ENCODE measurements at places on chromosomes 3 and 15.

DNA sequence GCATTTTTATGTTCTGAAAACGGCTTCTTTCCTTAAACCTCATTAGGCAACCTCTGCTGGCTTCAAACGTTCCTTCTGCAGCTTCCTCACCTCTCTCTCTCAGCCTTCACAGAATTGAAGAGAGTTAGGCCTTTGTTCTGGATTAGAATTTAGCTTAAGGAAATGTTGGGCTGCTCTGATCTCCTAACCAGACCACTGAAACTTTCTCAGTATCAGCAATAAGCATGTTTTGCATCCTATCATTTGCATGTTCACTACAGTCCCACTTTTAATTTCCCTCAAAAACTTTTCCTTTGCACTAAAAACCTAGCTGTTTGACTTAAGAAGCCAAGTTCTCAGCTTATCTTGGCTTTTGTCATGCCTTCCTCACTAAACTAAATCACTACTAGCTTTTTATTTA lies 49.5 kb downstream of the SMARCC1 start:
- H3K27me3 ChIP-seq: no peaks in the 10 kb centered on the region
- H3K4me1 ChIP-seq: no peaks in the 10 kb centered on the region
- H3K27ac ChIP-seq: no peak overlapping the region
- peaks cover 37% of the 10 kb centered on the region for H3K36me3 ChIP-seq
- DNase-seq: no peak
- H3K4me3 ChIP-seq: no peak overlapping the region

DNA sequence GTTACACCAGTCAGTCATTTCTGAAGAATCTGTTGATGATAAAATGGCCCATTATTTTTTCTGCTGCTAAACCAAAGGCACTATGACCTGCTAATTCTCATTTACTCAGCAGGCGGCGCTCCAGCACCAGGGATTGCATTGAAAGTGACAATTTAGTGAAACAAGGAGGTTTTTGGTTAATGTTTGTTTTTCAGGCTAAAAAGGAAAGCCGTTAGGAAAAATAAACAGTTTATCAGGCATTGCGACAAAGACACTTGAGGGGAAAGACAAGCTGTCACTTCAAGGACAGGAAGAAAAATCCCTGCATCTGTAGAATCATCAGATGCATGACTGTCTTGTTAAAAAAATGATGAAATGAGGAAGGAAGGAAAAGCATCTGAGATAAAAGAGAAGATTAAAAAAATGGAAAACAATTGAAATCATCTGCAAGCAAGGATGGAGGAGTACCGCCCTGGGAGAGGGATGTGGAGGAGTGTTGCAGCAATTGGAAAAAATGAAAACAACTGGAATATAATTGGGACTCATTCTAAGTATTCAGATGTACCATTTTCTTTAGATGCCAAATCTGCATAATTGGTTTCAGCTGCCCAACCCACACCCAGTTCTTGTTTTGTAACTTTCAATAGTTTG lies 54.0 kb downstream of the NR1D2 start:
- H3K4me1 ChIP-seq: no peaks in the 10 kb centered on the region
- no peaks in the 10 kb centered on the region for H3K36me3 ChIP-seq
- no peak overlapping the region for H3K27ac ChIP-seq
- H3K27me3 ChIP-seq: peaks cover 5% of the 10 kb centered on the region

GRCh38 chr15:65309882-65310418 lies 5.5 kb downstream of the RNU5B-1 start:
- no peak overlapping the region for H3K4me3 ChIP-seq
- H3K4me1 ChIP-seq: peaks cover 5% of the 10 kb centered on the region
- no peaks in the 10 kb centered on the region for H3K36me3 ChIP-seq
- DNase-seq: no peak
- H3K27me3 ChIP-seq: no peaks in the 10 kb centered on the region

DNA sequence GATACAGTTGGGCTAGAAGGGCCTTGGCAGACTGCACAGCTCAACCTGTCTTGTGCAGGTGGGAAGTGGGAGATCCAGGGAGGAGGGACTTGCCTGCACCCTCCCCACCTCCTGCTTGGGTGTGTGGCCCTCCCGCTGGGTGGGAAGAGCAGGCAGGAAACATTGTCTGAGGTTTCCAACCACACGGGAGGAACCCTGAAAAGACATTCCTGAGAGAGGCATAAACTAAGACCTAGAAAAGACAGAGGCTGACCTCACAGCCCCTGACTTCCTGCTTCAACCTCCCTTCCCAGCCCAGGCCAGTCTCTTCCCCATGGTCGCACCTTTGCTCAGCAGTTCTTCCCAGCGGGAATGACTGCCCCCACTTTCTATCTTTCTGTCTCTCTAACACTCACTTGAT lies 46.3 kb upstream of the INSYN1 start:
- no peak overlapping the region for H3K27ac ChIP-seq
- DNase-seq: no peak
- no peaks in the 10 kb centered on the region for H3K36me3 ChIP-seq
- no peak overlapping the region for H3K4me3 ChIP-seq
- no peaks in the 10 kb centered on the region for H3K27me3 ChIP-seq

DNA sequence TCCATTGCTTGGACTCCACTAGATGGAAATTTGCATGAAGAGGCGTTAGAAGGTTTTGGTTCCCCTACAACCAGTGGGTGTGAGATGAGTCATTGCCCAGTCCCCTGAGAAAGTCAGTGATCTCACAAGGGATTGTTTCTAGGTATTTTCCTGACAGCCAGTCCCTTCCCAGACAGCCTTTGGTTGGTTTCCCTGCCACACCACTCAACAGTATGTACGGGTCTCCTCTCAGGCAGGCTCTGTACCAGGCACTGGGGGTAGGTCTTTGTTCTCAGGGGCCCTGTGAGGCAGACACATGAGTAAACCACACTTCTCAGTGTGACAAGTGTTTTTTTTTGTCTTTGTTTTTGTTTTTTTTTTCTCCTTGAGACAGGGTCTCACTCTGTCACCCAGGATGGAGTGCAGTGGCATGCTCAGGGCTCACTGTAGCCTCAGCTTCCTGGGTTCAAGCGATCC lies 4.0 kb downstream of the LAMP3 start:
- H3K27me3 ChIP-seq: no peaks in the 10 kb centered on the region
- H3K27ac ChIP-seq: no peak overlapping the region
- peaks cover 10% of the 10 kb centered on the region for H3K4me1 ChIP-seq
- no peak for DNase-seq
- no peak overlapping the region for H3K4me3 ChIP-seq

- no peaks in the 10 kb centered on the region for H3K4me1 ChIP-seq
- no peaks in the 10 kb centered on the region for H3K27me3 ChIP-seq
- no peaks in the 10 kb centered on the region for H3K36me3 ChIP-seq
- no peak overlapping the region for H3K27ac ChIP-seq
Observed at GRCh38 chr15:44910981-44911625, 45.4 kb upstream of the TERB2 start.

DNA sequence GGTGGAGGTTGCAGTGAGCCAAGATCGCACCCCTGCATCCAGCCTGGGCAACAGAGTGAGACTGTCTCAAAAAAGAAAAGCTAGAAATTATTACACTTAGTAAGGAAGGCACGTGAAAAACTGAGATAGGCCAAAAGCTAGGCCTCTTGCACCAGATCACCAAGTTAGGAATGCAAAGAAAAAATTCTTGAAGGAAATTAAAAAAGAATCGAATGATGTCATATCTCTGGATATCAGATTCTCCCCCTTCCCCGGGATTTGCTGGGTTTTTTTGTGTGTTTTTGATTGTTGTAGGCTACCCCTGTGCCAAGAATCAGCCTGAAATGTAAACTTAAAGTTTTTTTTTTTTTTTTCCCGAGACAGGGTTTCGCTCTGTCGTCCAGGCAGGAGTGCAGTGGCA lies 17.4 kb downstream of the PTPN23 start:
- H3K4me1 ChIP-seq: peaks cover 8% of the 10 kb centered on the region
- peaks cover 15% of the 10 kb centered on the region for H3K36me3 ChIP-seq
- no peak for DNase-seq
- H3K27me3 ChIP-seq: no peaks in the 10 kb centered on the region
- H3K4me3 ChIP-seq: no peak overlapping the region
- no peak overlapping the region for H3K27ac ChIP-seq

DNA sequence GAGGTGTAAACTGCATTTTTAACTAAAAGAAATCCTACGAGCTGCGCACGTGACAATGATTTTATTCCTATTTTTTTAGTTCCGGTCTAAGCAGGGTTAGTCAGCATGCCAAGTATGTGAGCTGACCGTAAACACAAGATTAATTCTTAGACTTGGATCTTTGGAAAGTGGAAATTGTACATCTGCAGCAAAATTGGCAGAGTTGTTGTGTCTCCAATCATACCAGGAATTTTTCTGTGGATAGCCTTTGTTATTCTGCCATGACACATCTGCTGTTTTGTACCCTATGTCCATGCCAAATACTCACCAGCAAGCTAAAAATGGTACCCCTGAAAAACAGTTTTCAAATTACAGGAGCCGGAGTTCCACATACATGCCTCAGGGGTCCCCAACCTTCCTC lies 562.5 kb downstream of the UNC13C start:
- no peak overlapping the region for H3K4me3 ChIP-seq
- no peaks in the 10 kb centered on the region for H3K27me3 ChIP-seq
- H3K27ac ChIP-seq: no peak overlapping the region
- H3K36me3 ChIP-seq: no peaks in the 10 kb centered on the region
- DNase-seq: no peak

DNA sequence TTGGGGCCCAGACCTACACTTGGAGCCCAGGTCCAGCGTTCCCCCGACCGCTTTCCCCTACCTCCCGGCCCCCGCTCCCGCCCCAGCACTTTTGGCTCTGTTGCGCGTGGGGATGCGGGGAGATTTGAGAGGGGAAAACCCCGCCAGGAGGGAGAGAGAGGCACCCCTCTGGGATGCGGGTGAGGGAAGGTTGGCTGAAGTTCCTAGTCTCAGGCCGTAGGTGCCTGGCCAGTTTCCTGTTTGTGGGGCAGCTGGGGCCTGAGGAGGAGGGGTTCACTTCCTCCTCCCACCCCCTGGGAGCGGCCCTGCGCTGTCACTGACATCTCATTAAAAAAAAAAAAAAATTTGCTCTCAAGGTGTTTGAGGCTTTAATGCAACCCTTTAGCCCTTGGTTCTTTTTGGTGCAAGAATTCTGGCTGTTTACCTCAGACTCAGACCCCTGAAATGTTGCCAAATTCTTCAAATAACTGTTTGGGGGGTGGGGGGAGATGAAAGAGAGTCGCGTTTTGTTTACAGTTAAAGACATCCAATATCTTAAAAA lies 2.6 kb downstream of the FAM43A start:
- H3K4me3 ChIP-seq: peak overlapping the region; percentile 78
- H3K36me3 ChIP-seq: no peaks in the 10 kb centered on the region
- H3K4me1 ChIP-seq: peaks cover 31% of the 10 kb centered on the region
- H3K27ac ChIP-seq: peak overlapping the region; percentile 54

- no peak for DNase-seq
- no peak overlapping the region for H3K4me3 ChIP-seq
- H3K36me3 ChIP-seq: no peaks in the 10 kb centered on the region
- H3K27me3 ChIP-seq: no peaks in the 10 kb centered on the region
- H3K4me1 ChIP-seq: no peaks in the 10 kb centered on the region
- no peak overlapping the region for H3K27ac ChIP-seq
Observed at GRCh38 chr3:98710067-98710659, 53.0 kb upstream of the ST3GAL6 start.

GRCh38 chr15:75732177-75732808 lies 19.6 kb upstream of the CSPG4 start:
- no peaks in the 10 kb centered on the region for H3K27me3 ChIP-seq
- no peaks in the 10 kb centered on the region for H3K4me1 ChIP-seq
- DNase-seq: no peak
- H3K4me3 ChIP-seq: no peak overlapping the region

DNA sequence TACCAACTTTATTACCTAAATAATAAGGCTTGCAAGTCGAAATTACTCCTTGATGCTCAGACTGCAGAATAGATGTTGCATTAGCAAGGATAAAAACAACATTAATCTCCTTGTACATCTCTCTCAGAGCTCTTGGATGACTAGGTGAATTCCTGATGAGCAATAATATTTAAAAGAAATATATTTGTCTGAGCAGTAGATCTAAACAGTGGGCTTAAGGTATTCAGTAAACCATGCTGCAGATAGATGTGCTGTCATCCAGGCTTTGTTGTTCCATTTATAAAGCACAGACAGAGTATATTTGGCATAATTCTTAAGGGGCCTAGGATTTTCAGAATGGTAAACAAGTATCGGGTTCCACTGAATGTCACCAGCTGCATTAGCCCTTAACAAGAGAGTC lies 257.1 kb downstream of the TUSC7 start:
- no peaks in the 10 kb centered on the region for H3K36me3 ChIP-seq
- H3K27ac ChIP-seq: no peak overlapping the region
- H3K4me3 ChIP-seq: no peak overlapping the region
- H3K4me1 ChIP-seq: no peaks in the 10 kb centered on the region
- DNase-seq: no peak

DNA sequence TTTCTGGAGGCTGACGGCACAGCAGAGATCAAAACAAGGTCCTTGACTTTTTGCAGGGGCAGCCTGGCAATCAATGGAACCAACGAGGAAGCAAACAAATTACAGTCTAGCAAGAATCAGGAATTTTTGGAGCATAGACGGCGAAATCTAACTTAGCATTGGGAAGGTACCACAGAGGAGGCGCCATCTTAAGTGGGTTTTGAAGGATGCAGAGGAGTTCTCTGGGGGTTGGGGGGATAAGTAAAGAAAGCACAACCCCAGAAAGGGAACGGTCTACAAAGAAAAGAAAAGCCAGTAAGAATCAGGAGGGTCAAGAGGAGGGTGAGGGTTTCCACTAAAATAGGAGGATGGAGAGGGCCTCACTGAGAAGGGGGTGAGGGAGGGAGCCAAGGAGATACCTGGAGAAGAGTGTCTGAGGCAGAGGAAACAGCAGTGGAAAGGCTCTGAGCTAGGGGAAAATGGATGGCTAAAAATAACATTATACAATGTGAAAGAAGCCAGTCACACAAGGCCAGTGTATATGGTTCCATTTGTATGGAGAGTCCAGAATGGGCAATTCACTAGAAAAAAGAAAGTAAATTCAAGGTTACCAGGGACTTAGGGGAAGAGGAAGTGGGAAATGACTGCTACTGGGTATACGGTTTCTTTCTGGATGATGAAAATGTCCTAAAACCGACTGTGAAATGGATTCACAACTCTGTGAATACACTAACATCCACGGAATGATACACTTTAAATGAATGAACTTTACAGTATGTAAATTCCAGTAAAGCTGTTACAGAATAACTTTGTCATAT lies 25.2 kb upstream of the IQSEC1 start:
- no peaks in the 10 kb centered on the region for H3K4me1 ChIP-seq
- DNase-seq: no peak
- no peak overlapping the region for H3K27ac ChIP-seq
- H3K36me3 ChIP-seq: no peaks in the 10 kb centered on the region
- no peak overlapping the region for H3K4me3 ChIP-seq
- H3K27me3 ChIP-seq: no peaks in the 10 kb centered on the region

DNA sequence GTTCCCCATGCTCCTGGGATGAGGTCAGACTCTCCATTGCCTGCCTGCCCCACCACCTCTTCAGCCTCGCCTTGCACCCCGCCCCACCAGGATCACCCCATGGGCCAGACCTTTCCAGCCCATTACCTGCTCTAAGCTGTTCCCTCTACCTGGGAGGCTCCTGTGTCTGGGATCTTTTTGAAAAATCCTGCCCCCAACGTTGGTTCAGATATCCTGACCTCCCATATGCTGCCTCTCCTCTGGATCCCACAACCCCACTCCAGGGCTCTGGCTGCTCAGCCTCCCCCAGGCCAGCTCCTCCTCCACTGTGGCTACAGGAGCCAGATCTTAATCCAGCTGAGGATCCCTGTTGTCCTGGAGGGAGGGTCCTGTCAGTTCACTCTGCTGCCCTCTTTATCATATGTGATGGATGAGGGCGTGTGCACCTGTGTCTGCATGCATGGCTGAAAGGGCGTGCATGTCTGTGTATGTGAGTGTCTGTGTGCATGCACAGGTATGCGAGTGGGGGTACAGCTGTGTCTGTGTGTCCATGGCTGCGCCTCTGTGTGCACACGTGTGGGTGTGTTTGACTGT lies 21.7 kb upstream of the ALAS1 start:
- H3K27me3 ChIP-seq: no peaks in the 10 kb centered on the region
- H3K4me3 ChIP-seq: no peak overlapping the region
- no peaks in the 10 kb centered on the region for H3K36me3 ChIP-seq
- no peak for DNase-seq
- no peaks in the 10 kb centered on the region for H3K4me1 ChIP-seq
